ENCODE measurements at places on chromosomes 7 and 10.

DNA sequence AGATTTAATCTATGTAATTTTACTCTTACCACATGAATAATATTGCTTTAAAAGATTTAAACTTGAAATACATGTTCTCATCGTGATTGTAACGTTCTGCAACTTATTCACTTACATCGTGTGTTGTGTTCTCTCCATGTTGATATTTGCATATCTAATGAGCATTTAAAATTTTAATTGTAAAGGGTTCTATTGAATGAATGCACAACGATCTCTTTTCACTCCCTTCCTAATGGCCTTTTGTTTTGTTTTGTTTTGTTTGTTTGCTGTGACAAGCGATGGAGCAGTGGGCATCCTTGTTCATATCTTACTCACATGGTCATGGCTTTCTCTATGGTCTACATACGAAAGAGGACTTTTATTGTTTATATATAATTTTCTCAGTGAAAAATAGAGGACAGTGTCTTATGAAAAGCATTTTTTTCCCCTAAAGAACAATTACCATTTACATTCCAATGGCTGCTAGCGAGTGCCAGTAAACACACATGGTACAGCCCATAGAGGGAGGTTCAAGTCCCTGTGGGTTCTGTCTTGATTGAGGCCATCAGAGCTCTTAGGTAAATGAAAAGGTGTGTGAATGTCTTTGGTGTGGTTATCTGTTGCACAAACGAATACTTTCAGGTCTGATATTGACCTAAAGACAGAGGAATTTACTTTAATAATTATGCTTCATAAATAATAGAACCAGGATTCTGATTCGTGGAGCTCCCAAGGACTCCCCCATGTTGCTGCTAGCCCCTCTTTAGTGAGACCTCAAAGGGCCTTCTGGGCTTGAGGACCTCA is 32.4 kb downstream of the BTBD16 start:
- H3K4me1 ChIP-seq: peaks cover 5% of the 10 kb centered on the region
- peaks cover 23% of the 10 kb centered on the region for H3K27me3 ChIP-seq

DNA sequence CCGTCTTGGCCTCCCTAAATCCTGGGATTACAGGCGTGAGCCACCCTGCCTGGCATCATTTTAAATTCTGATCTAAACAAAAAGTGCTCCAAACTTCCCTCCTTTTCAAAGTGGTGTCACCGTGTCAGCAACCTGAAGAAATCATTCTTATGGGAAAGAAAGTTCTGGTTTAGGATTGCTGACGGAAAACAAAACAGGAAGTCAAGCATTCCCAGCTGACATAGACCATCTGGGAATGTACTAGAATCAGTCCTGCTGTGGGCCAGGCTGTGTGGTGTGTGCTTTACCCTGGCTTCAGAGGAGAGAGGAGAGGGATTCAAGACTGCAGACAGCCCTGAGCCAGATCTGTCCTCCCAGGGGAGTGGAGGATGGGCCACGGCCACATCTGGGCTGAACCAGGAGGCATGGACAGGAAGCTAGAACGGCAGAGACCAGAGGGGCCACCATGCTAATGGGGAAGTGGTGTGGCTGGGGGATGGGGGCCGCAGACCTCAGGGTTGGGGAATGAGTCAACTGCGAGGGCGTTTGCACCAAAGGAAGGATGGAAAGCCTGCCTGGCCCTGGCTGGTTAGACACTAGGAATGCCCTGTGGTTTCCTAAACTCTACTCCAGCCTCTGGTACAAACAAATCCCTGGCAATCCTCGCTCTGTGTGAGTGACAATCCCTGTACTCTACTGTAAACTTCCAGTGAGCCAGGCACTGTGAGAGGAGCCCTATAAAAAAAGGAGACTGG is 16.7 kb upstream of the CLIP2 start:
- H3K27me3 ChIP-seq: peaks cover 6% of the 10 kb centered on the region
- H3K4me3 ChIP-seq: no peak overlapping the region
- no peak overlapping the region for H3K27ac ChIP-seq
- DNase-seq: no peak

- H3K4me3 ChIP-seq: no peak overlapping the region
- DNase-seq: no peak
- H3K36me3 ChIP-seq: peaks cover 2% of the 10 kb centered on the region
- H3K4me1 ChIP-seq: peaks cover 16% of the 10 kb centered on the region
Measured at GRCh38 chr10:63374991-63375390, 90.8 kb downstream of the JMJD1C start.

DNA sequence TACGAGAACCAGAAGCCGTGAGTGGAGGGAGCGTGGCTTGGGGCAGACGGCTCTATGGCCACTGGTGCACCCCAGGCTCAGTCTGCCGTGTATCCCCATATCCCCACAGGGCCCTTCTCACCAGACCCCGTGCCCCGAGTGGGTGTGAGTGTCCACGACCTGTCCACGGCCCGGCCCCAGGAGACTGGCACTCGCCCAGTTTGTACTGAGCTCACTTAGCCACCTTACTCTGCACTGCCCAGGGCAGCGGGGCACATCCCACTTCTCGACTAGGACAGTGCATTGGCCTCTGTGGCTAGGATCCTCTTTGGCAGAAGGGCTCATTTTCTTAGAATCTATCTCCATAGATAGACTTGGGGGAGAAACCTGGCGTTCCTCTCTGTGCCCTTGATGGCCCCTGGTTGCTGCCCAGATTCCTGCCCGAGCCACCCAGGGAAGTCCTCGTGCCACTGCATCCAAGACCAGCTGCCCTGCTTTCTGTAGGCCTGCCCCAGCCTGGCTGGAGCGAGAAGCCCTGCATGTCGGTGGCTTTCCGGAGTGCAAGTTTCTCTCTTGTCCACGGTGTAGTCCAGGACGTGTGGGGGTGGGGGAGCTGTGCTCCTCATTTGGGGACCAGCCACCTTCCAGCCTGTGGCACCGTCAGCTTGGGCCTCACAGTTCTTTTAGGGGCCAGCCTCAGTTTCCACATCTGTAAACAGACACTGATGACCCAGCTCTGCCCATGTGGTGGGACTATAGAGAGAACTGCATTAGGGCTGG is 11.9 kb downstream of the TMEM120A start:
- peaks cover 3% of the 10 kb centered on the region for H3K4me1 ChIP-seq
- no peaks in the 10 kb centered on the region for H3K27me3 ChIP-seq
- no peak overlapping the region for H3K27ac ChIP-seq

- no peak for DNase-seq
- H3K27ac ChIP-seq: no peak overlapping the region
- no peak overlapping the region for H3K4me3 ChIP-seq
- H3K27me3 ChIP-seq: no peaks in the 10 kb centered on the region
Measured at GRCh38 chr10:103740611-103741010, 114.8 kb downstream of the SH3PXD2A start.

GRCh38 chr7:2823130-2823529 is 21.0 kb downstream of the GNA12 start:
- DNase-seq: no peak
- H3K27ac ChIP-seq: peak overlapping the region; percentile 27
- H3K4me1 ChIP-seq: peaks cover 30% of the 10 kb centered on the region
- H3K4me3 ChIP-seq: no peak overlapping the region
- no peaks in the 10 kb centered on the region for H3K27me3 ChIP-seq
- peaks cover 3% of the 10 kb centered on the region for H3K36me3 ChIP-seq

GRCh38 chr7:3520206-3520605 is 219.2 kb downstream of the SDK1 start:
- no peak overlapping the region for H3K4me3 ChIP-seq
- no peak overlapping the region for H3K27ac ChIP-seq
- peaks cover 3% of the 10 kb centered on the region for H3K4me1 ChIP-seq
- no peaks in the 10 kb centered on the region for H3K36me3 ChIP-seq
- DNase-seq: no peak

GRCh38 chr10:111984057-111984456 is 199.5 kb downstream of the GPAM start:
- no peaks in the 10 kb centered on the region for H3K4me1 ChIP-seq
- H3K27me3 ChIP-seq: peaks cover 7% of the 10 kb centered on the region
- no peak for DNase-seq
- no peak overlapping the region for H3K27ac ChIP-seq

- H3K4me1 ChIP-seq: peaks cover 19% of the 10 kb centered on the region
- no peak overlapping the region for H3K4me3 ChIP-seq
- no peak for DNase-seq
- no peak overlapping the region for H3K27ac ChIP-seq
Measured at GRCh38 chr10:8278099-8278498, 223.6 kb downstream of the GATA3 start.

DNA sequence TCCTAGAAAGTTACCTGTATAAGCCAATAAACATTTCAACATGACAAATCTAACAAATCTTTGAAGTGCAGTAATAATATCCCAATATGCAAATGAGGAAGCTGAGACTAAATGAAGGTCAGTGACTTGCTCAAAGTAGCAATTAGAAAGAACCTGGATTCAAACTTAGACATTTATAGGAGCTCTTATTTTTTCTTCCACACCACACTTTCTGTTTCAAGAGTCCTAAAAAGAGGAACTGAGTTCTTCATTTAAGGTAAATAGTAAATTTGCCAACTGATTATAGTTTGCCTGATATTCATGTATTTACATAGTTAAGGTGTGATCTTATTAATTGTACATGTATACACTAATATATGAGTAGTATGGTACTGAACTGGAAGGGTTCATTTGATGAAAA is 44.0 kb downstream of the KLHDC10 start:
- H3K27me3 ChIP-seq: no peaks in the 10 kb centered on the region
- peaks cover 8% of the 10 kb centered on the region for H3K4me1 ChIP-seq
- H3K27ac ChIP-seq: no peak overlapping the region
- H3K4me3 ChIP-seq: no peak overlapping the region

GRCh38 chr7:7909376-7909775 is 59.2 kb upstream of the GLCCI1 start:
- no peak overlapping the region for H3K4me3 ChIP-seq
- H3K4me1 ChIP-seq: peaks cover 2% of the 10 kb centered on the region
- H3K27me3 ChIP-seq: no peaks in the 10 kb centered on the region
- H3K36me3 ChIP-seq: no peaks in the 10 kb centered on the region
- H3K27ac ChIP-seq: no peak overlapping the region

GRCh38 chr7:134527979-134528371 is 608 bp downstream of the AKR1B10 start:
- peaks cover 58% of the 10 kb centered on the region for H3K27me3 ChIP-seq
- no peaks in the 10 kb centered on the region for H3K4me1 ChIP-seq
- H3K4me3 ChIP-seq: no peak overlapping the region
- H3K27ac ChIP-seq: no peak overlapping the region

DNA sequence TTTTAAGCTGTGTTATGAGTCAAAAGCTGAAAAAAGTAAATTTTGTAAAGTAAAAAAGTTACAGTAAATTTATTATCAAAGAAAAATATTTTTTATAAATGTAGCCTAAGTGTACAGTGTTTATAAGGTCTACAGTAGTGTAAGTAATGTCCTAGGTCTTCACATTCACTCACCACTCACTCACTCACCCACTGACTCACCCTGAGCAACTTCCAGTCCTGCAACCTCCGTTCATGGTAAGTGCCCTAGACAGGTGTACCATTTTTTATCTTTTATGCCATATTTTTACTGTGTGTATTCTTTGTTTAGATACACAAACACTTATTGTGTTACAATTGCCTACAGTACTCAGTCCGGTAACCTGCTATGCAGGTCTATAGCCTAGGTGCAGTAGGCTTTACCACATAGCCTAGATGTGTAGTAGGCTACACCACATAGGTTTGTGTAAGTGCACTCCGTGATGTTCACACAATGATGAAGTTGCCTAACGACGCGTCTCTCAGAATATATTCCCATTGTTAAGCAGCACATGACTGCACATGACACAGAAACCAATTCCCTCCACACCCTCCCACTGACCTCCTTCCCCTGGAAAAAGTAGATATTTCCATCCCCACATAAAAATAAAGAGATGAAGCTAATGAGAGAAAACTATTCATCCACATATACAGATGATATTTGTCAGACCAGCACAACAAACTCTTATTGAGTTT is 44.8 kb upstream of the FGL2 start:
- H3K4me3 ChIP-seq: no peak overlapping the region
- no peak overlapping the region for H3K27ac ChIP-seq
- no peak for DNase-seq

DNA sequence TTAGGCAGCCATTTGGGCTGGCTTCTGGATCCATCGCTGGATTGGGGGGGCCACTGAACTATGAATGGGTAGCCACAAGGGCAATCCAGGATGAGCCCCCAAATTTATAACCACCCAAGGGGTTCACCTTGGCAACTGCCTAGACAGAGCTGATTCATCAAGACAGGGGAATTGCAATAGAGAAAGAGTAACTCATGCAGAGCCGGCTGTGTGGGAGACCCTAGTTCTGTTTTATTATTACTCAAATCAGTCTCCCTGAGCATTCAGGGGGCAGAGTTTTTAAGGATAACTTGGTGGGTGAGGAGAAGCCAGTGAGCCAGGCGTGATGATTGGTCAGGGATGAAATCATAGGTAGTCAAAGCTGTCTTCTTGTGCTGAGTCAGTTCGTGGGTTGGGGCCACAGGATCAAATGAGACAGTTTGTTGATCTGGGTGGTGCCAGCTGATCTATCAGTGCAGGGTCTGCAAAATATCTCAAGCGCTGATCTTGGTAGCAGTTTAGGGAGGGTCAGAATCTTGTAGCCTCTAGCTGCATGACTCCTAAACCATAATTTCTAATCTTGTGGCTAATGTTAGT is 57.9 kb downstream of the DNAJB9 start:
- no peak overlapping the region for H3K4me3 ChIP-seq
- no peak overlapping the region for H3K27ac ChIP-seq
- peaks cover 5% of the 10 kb centered on the region for H3K36me3 ChIP-seq
- DNase-seq: no peak
- H3K27me3 ChIP-seq: peaks cover 65% of the 10 kb centered on the region
- peaks cover 4% of the 10 kb centered on the region for H3K4me1 ChIP-seq

DNA sequence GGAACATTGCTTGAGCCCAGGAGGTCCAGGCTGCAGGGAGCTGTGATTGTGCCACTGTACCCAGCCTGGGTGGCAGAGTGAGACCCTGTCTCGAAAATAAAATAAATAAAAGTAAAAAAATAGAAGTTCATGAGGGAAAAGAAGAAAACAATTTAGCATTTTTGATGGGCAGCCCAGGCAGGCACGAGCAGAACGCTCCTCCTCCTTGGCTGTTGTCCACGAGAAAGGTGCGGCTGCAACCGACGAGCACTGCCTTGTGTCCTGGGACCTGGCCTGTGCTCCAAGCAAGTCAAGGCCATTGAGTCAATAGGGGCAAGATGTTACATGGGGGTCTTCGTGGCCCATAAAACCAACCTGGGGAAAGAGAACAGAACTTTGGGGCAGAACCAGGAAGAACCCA is 25.6 kb downstream of the EBF3 start:
- H3K36me3 ChIP-seq: no peaks in the 10 kb centered on the region
- no peak for DNase-seq
- peaks cover 35% of the 10 kb centered on the region for H3K27me3 ChIP-seq
- no peak overlapping the region for H3K4me3 ChIP-seq
- no peaks in the 10 kb centered on the region for H3K4me1 ChIP-seq

GRCh38 chr10:61285749-61286148 is 167.4 kb downstream of the TMEM26 start:
- H3K27me3 ChIP-seq: no peaks in the 10 kb centered on the region
- no peak overlapping the region for H3K4me3 ChIP-seq
- H3K4me1 ChIP-seq: peaks cover 9% of the 10 kb centered on the region
- no peak for DNase-seq
- H3K36me3 ChIP-seq: no peaks in the 10 kb centered on the region

DNA sequence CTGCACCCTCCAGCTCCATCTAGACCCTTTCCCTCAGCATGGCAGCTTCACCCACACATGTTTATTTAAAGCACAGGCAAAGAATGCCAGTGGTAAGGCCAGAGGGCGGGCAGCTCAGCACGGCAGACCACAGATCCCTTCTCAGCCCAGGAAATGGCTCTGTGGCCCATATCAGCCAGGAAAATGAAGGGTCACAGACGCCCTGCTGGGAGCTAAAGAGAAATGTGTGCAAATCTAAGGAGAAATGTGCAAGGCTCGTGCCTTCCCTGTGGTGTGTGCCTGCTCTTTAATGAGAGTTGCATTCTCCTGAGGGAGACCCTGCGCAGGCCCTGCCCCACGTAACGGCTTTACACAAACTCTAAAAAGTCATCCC is 23.0 kb downstream of the PTPRN2 start:
- peaks cover 2% of the 10 kb centered on the region for H3K4me1 ChIP-seq
- H3K36me3 ChIP-seq: no peaks in the 10 kb centered on the region
- no peak for DNase-seq
- H3K27me3 ChIP-seq: peaks cover 63% of the 10 kb centered on the region
- no peak overlapping the region for H3K4me3 ChIP-seq
